ENCODE measurements at places on chromosomes 3 and 15. TPM values are rescaled to one million over a fixed set of nuclear protein-coding genes. Genes with fewer than 3 reads are reported as not detected.

Gene THBS1
- 1.4 TPM for polyA plus RNA-seq

Gene SKOR1
- polyA plus RNA-seq: not detected

Gene CCR3
- 0.15 TPM for polyA plus RNA-seq

Gene FEZF2
- polyA plus RNA-seq: not detected

Gene RGMA
- not detected for polyA plus RNA-seq

Gene CHRD
- not detected for polyA plus RNA-seq

Gene CTXND1
- polyA plus RNA-seq: 0.04 TPM

Gene CDC25A
- not detected for polyA plus RNA-seq

Gene SHC4
- polyA plus RNA-seq: not detected

Gene INSYN1
- polyA plus RNA-seq: not detected

Gene UBE2E1
- polyA plus RNA-seq: 17.0 TPM

Gene TMEM207
- polyA plus RNA-seq: not detected

Gene ALDH1L1
- not detected for polyA plus RNA-seq

Gene FAM107A
- not detected for polyA plus RNA-seq

Gene PLA2G4E
- polyA plus RNA-seq: not detected

Gene PODXL2
- 9.1 TPM for polyA plus RNA-seq

Gene UROC1
- polyA plus RNA-seq: not detected

Gene FETUB
- not detected for polyA plus RNA-seq

Gene IGDCC3
- not detected for polyA plus RNA-seq

Gene TRPM1
- polyA plus RNA-seq: not detected

Gene SLC2A2
- polyA plus RNA-seq: not detected

Gene WDR49
- polyA plus RNA-seq: not detected

Gene PDZRN3
- polyA plus RNA-seq: not detected

Gene SI
- not detected for polyA plus RNA-seq

Gene GPR160
- 40.9 TPM for polyA plus RNA-seq

Gene NR1I2
- polyA plus RNA-seq: 0.58 TPM

Gene IGSF10
- polyA plus RNA-seq: not detected

Gene BNC1
- polyA plus RNA-seq: not detected

Gene SLCO3A1
- 3.1 TPM for polyA plus RNA-seq

All from IgD-negative memory B cell (primary cell).